Epithelial cell of alveolus of lung (primary cell): ENCODE measurements at places on chromosomes 12 and 14. TPM values are rescaled to one million over a fixed set of nuclear protein-coding genes. Genes with fewer than 3 reads are reported as not detected.

The KRT7 gene
- total RNA-seq, result 5.2 and 235 TPM in 2 replicates

The DIO2 gene
- 1.4 and 4.2 TPM in 2 replicates for total RNA-seq

The MGAT4C gene
- under 0.01 TPM in 1 of 2 replicates, not detected in the other for total RNA-seq

The SNW1 gene
- total RNA-seq, result 43.2 and 67.9 TPM in 2 replicates

The SERPINA9 gene
- not detected in 2 replicates for total RNA-seq

The ASIC1 gene
- 3.1 and 14.3 TPM in 2 replicates for total RNA-seq

The NEUROD4 gene
- not detected in 2 replicates for total RNA-seq

The PMCH gene
- total RNA-seq, result not detected in 2 replicates

The TMEM63C gene
- total RNA-seq, result 0.65 TPM in 1 of 2 replicates, not detected in the other

The DTX1 gene
- total RNA-seq, result 0.39 TPM in 1 of 2 replicates, not detected in the other

The TOGARAM1 gene
- 5.6 and 18.2 TPM in 2 replicates for total RNA-seq

The TMEM52B gene
- total RNA-seq, result 3.8 and 13.8 TPM in 2 replicates

The VEZT gene
- 45.6 and 48.7 TPM in 2 replicates for total RNA-seq

The GALNT8 gene
- under 0.01 and 0.26 TPM in 2 replicates for total RNA-seq

The LRRIQ1 gene
- 0.13 and 0.48 TPM in 2 replicates for total RNA-seq

The KRT82 gene
- not detected in 2 replicates for total RNA-seq

The FSCB gene
- total RNA-seq, result not detected in 2 replicates

The NRL gene
- total RNA-seq, result 1.0 and 3.0 TPM in 2 replicates

The ARPC3 gene
- total RNA-seq, result 429 and 927 TPM in 2 replicates

The B3GNT4 gene
- 0.16 and 1.4 TPM in 2 replicates for total RNA-seq

The MYL2 gene
- 0.64 TPM in 1 of 2 replicates, not detected in the other for total RNA-seq

The ADCY4 gene
- total RNA-seq, result 0.39 and 0.88 TPM in 2 replicates

The KRT73 gene
- not detected in 2 replicates for total RNA-seq

The MSRB3 gene
- 14.8 and 29.7 TPM in 2 replicates for total RNA-seq

The CCND2 gene
- 66.6 and 67.9 TPM in 2 replicates for total RNA-seq

The ACADS gene
- 8.5 and 15.0 TPM in 2 replicates for total RNA-seq

The LRTM2 gene
- total RNA-seq, result not detected in 2 replicates

The FOXA1 gene
- total RNA-seq, result 2.1 and 2.7 TPM in 2 replicates

The ITGA7 gene
- total RNA-seq, result 1.0 and 5.3 TPM in 2 replicates

The ALG10B gene
- total RNA-seq, result 2.3 and 9.6 TPM in 2 replicates

The KRT80 gene
- 0.64 and 0.91 TPM in 2 replicates for total RNA-seq

The RBP5 gene
- not detected in 2 replicates for total RNA-seq

The EML1 gene
- 7.8 and 18.0 TPM in 2 replicates for total RNA-seq

The LRP1 gene
- 129 and 234 TPM in 2 replicates for total RNA-seq

The VPS29 gene
- total RNA-seq, result 41.3 and 57.1 TPM in 2 replicates

The GATC gene
- 16.9 and 22.9 TPM in 2 replicates for total RNA-seq

The TMPRSS12 gene
- not detected in 2 replicates for total RNA-seq

The CISTR gene
- total RNA-seq, result not detected in 2 replicates

The GDF3 gene
- total RNA-seq, result not detected in 2 replicates

The SLC25A21 gene
- 1.0 TPM in 1 of 2 replicates, not detected in the other for total RNA-seq

The MMP14 gene
- 445 and 594 TPM in 2 replicates for total RNA-seq
